Stimulated activated CD8-positive, alpha-beta memory T cell treated with anti-CD3 and anti-CD28 coated beads, Interleukin-15, amount 100 ng/mL, for 48 hours (primary cell): ENCODE measurements at places on chromosomes 4 and X.

- no peak for DNase-seq
Measured at GRCh38 chr4:166042510-166043055, 169.5 kb downstream of the TLL1 start.

DNA sequence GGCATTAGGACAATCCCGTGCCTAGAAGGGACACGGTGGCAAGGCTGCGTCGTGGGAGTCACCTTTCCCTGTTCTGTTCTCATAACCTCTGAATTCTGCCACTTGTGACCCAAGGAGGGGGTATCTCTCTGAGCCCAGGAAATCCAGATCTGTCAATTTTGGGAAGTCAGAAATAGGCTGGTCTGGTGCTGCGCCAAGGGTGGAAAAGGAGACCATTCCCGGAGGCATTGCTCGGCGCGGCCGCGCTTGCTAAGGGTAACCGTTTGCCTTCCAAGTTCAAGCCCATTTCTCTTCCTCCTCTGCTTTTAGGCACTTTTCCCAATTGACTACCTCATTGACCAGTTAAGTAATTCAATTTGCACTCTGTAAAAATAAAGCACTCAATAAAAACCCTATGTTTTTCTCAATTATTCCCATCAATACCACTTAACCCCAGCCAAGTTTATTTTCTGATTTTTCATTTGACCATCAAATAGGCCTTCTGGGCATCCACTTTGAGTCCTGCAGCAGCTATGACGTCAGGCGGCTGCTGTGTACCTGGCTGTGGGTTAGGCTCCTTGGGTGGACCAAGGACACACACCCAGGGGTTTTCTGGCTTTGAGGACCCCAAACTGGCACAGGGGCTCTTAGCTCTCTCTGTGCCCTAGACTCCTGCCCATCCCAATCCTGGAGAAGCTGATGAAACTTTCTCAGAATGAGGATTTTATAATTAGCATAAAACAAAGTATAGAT is 12.5 kb downstream of the SORCS2 start:
- DNase-seq = no peak

GRCh38 chrX:115559672-115560071 is 1.3 kb upstream of the PLS3 start:
- DNase-seq = no peak

DNA sequence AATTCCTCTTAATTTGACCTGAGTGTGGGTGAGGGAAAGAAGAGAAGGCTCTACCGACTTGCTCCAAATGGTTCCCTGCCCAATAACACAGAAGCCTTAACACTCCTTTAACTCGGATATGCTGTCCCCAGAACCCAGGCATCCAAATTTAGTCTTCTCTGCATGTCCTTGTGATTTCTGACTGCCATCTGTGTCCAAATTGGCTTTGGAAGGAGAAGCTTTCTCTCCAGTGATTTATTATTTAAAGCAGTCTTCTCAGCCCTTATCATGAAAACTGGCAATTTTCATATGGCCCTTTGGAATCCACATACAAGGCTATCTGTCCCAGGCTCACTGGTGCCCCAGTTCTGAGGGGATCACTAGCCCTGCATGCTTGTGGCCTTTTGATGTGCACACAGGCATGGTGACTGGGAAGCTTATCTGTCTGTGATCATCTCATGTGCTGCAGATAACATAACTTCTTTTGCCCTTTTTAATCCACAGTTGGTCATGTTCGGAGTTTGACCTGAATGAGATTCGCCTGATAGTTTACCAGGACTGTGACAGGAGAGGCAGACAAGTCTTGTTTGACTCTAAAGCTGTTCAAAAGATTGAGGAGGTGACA is 56.7 kb downstream of the FNIP2 start:
- DNase-seq = no peak

DNA sequence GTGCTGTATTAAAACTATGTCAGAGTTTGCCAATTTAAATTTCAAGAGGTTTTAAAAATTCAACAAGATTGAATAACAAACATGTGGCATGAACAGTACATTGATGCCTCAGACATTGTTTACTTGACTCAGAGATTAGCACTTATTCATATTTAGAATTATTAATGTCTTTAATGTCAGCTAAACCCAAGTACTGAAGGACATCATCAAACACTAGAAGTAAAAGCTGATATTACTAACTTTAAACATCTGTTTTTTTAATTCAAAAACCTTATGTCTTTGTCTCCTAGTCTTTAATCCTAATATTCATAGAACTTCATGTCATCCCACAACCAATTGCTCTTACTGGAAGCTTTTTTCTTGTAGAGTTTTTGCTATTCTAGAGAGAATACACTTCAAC is 406.2 kb upstream of the PCDH7 start:
- DNase-seq = no peak

DNA sequence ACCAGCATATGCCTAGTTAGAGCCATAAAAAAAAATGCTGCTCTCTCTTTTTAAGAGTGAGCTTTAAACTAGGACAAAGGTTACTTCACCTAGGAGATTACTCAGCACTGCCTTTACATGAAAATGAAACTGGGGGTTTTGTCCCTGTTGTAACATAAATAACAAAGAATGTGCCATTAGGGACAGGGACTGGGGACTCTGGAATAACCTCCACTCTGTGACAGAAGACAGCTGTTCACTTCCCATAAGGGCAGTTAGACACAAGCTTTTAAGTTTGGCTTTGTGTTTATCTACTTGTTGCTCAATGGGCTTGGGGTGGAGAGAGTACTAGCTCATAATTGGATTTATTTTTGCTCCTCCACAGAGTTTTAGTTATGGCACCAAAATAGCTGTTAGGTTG is 11.9 kb downstream of the ENPEP start:
- no peak for DNase-seq

GRCh38 chrX:43269201-43269600 is 386.9 kb upstream of the MAOA start:
- no peak for DNase-seq

DNA sequence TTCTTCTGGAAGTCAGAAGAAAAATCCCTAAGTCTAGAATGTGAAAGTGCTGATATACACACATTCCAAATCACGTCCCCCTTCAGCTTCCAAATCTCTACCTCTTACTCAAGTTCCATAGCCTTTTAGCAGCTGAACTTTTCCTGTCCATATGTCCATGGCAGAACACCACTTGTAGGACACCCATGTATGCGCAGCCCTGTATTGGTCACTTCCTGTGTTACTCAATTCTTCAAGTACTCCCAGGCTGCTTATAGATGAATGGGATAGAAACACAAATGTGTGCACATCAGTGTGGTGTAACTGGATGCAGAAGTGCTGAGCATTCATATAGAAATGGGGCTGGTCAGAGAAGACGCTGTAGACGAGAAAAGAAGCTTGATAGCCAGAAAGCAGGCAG is 18.8 kb downstream of the SRPX2 start:
- no peak for DNase-seq

- DNase-seq = no peak
Measured at GRCh38 chrX:107542500-107542899, 85.8 kb upstream of the PRPS1 start.

- no peak for DNase-seq
Measured at GRCh38 chr4:37689353-37690095, 3.3 kb upstream of the RELL1 start.

GRCh38 chr4:185398618-185399017 is 2.0 kb downstream of the ANKRD37 start:
- no peak for DNase-seq

DNA sequence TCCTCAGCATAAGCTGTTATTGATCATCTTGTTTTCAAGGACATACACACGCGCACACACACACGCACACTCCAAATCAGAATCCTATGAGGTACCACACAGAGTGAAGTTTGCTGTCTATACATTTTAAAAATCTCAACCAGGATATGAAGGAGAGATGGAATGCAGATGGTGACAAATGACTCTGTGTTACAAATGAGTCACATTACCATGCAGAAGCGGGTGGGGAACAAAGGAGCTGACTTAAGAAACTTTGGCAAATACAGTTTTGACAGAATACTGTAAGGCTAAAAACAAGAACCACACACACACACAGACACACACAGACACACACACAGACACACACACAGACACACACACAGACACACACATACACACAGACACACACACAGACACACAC is 81.7 kb downstream of the RELL1 start:
- no peak for DNase-seq

- no peak for DNase-seq
Measured at GRCh38 chrX:16023790-16024734, 99.3 kb upstream of the GRPR start.

DNA sequence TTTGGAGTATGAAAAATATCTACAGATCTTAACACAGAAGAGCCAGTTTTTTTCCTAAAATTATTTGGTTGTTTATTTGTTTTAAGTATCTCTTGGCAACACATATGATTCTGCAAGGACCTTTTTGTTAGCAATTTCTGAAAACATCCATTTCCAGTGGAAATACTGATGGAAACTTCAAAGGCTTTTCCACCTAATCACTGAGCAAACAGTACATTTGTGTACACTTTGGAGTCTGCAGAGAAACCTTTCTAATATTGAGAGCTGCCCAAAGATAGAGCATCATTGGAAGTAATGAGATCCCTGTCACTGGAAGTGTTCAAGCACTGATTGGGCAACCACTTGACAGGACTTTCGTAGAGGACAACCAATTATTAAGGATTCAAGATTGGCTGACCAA is 69.7 kb upstream of the TFDP3 start:
- DNase-seq = no peak

DNA sequence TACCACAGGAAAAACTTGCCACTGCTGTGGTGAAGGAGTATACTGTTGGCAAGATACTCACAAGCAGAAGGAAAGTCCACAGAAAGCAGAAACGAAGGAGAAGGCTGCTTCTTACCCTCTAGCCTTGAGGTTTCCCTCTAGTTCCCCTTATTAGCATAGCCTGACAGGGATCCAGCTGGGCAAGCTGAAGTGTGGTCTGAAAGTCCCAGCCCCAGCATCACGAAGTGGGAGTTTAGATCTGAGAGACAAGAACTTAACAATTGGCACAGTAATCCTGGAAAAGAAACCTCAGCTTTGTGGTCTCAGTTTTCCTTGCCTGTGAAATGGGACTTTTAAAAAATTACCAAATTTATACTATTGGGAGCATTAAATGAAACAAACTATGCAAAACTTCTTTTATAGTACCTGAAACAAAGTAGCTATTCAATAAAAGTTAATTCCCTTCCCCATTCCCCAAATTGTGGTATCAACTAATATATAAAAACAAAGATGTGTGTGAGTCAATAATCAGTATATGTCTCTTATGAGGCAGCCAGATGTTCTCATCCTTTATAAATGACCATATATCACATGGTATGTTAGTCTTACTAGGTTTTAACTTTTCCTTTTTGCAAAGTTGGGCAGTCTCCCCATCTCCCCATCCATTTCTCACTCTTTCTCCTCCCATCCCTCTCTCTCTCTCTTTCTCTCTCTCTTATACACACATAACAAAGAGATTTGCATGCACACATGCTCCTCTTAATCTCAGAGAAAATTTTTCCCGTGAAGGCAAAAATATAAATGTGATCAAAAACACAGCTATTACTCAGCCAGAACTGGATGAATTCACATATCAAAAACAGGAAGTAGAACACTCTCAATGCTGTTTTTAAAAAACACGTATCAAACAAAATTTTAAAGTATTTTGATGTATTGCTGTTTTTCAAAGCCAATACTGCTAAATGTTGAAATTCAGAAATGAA is 57.8 kb downstream of the SCFD2 start:
- no peak for DNase-seq

DNA sequence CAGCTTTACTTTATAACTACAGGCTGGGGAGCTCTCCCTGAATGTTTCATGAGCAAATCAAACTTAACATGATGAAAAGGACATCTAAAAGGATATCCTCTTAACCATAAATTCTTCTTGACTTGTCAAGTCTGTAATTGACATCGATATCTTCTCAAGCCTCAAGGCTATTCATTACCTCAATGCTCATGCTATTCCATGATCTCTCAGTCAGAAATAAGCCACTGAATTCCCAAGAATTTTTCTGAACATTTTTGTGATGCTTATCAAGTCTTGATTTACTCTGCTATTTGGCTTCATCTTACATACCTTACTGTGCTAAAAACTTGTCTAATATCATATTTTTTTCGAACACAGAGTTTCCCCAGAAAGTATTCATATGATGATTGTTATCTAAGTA is 433.4 kb downstream of the PDGFC start:
- no peak for DNase-seq

DNA sequence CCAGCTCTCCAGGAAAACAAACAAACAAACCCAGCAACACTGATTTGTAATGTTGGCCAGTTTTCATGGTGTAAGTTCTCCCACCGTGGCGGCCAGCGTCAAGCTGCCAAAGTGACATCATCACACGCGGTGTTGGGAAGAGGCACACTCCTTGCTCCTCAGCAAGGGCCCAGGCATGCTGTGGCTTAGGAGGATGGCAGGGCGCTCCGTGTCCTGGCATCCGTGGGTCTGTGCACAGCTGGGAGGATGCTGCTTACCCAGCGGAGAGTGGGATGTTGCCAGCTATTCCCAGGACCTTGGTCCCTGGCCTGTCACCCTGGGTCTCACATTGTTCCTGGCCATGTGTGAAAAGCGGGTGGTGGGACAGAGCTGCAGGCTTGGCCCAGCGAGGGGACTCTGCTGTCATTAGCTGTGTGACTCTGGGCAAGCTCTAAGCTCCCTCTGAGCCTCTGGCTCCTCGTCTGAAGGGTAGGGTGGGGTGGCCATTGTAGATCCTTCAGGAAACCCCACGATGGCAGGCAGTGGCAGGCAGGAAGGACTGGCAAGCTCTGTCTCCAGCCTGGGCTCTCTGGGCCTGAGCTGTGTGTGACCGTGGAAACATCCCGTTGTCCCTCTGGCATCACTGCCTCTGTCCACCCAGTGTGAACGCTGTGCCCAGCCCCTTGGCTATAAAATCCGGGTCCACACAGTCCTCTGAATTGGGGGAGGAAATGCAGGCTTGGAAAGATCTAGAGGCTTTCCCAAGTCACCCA is 10.8 kb downstream of the PSAPL1 start:
- no peak for DNase-seq
